Right lobe of liver (tissue), 6 donors: ENCODE measurements at places on chromosomes 3 and 15. TPM values are rescaled to one million over a fixed set of nuclear protein-coding genes. Genes with fewer than 3 reads are reported as not detected.

Gene MGLL
- 168 TPM for total RNA-seq

Gene NR2E3
- total RNA-seq = not detected

Gene AGBL1
- total RNA-seq = not detected

DNA sequence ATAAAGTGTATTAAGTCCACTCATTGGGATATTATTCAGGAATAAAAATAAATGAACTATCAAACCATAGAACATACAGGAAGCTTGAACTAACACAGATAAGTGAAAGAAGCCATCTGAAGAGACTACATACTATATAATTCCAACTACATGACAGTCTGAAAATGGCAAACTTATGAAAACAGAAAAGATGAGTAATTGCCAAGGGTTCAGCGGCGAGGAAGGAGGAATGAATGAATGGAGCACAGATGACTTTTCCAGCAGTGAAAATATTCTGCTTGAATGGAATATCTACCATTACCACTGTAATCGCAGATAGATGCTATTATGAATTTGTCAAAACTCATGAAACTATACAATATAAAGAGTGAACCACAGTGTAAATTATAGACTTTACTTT, 79.7 kb downstream of the PEAK1 start:
- no peak for DNase-seq

GRCh38 chr3:43436507-43437140, 150.3 kb downstream of the SNRK start:
- DNase-seq = no peak

DNA sequence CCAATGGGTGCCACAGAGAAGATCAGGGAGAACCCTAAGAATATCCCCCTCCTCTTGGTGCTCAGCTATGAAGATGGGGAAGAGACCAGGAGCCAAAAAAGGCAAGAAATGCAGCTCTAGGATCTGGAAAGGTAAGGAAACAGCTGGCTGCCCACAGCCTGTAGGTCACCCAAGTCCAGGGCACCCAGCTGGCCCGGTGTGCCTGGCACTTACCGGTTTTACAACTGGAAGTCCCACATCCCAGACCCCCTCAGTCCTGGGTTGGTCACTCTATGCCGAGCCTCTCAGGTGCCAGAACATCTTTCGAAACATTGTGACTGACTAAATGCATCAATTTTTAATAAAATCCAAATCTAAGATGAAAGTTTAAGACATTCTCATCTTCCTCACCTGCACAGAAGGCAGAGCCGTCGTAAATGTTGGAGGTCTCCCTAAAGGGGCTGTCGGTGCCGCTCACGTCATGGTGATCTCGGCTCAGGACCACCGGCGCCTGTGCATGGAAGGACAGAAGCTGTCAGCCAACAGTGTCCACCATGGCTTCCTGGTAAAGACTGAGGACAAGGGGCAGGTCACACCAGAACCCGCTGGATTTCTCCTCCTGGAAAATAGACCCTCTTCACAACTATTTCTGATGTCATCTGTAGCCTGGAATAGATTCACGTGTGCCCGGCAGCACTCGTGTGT, 13.3 kb upstream of the ZXDC start:
- DNase-seq = no peak

- no peak for DNase-seq
These were observed 17.8 kb upstream of the FGF12 start for GRCh38 chr3:192745150-192745549.

DNA sequence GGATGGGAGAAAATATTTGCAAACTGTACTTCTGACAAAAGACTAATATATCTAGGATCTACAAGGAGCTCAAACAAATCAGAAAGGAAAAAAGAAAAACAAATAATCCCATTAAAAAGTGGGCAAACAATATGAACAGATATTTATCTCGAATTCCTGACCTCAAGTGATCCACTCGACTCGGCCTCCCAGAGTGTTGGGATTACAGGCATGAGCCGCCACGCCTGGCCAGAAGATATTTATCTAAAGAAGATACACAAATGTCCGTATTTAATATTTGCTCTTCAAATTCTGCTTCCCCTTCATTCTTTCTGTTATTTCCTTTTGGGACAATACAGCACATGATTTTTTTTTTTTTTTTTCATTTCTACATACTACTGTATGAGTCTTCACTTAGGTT, 151.7 kb upstream of the GRM7 start:
- no peak for DNase-seq

GRCh38 chr3:123708531-123708930, 123.7 kb upstream of the HACD2 start:
- no peak for DNase-seq

DNA sequence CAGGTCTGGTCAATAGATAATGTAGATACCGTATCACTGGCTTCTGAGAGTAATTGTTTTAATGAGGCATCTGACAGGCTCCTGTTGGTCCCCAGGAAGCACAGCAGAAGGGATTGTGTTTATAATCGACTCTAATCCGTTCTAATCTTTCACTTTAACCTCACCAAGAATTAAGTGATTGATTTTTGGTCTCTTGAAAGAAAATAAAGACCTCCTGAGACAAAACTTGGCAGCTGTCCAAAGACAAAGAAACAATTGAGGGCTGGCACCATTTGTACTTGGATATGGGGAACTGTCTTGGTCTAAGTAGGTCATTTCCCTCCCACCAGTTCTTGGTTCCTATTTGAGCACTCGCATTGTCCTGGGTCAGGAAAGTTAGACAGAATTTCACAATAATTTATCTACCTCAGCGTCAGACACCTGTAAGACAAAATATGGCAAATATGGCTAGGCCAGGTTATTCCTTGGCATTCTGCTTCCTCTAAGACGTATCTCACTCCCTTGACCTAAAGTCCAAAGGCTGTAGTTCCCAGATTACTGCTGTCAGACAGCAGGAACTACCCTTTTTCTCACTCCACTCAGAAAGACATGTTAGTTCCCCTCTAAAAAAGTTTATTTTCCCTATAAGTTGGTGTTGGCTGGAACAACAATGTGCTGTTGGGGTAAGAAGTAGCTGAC, 22.7 kb upstream of the CD96 start:
- DNase-seq = no peak

- no peak for DNase-seq
These were observed 31.0 kb downstream of the PLXNA1 start for GRCh38 chr3:127013758-127014535.

DNA sequence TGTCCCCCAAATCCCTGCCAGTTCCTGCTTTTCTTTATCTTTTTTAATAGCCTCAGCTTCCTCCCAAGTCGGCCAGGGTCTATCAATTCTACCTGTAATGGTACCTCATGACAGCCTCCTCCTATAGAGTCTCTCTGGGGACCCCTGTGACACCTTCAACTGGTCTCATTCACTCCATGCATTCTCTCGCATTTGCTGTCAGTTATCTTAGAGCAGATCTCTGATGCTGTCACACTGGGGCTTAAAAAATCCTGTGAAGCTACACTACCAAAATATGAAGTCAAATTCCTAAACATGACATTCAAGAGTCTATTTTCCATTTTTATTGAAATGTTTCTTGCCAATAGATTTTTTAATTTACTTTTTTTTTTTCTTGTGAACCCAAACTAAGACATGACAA, 5.5 kb downstream of the VPS39 start:
- DNase-seq = no peak

DNA sequence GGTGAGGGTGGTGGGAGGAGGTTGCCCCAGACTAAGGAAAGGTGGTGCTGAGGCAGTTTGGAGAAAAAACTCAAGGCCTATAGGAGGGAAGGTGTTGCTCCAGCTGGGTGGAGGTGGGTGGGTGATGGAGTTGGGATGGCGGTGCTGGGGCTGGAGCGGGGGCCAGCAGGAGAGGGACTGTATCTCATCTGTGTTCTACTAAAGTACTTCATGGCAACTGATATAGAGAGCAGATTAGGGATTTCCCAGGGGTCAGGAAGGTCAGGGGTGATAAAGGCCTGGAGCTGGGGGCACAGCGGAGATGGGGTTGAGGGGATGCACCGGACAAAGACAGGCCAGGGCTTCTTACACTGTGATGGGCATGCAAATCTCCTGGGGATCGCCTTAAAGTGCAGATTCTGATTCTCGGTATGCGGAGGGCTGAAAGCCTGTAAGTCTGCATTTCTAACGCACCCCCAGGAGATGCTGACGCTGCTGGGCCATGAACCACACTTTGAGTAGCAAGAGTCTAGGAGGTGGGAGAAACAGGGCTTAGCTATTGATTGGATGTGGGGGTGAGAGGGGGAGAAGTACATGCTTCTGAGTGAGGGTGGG, 4.2 kb downstream of the KLHL40 start:
- DNase-seq = no peak

DNA sequence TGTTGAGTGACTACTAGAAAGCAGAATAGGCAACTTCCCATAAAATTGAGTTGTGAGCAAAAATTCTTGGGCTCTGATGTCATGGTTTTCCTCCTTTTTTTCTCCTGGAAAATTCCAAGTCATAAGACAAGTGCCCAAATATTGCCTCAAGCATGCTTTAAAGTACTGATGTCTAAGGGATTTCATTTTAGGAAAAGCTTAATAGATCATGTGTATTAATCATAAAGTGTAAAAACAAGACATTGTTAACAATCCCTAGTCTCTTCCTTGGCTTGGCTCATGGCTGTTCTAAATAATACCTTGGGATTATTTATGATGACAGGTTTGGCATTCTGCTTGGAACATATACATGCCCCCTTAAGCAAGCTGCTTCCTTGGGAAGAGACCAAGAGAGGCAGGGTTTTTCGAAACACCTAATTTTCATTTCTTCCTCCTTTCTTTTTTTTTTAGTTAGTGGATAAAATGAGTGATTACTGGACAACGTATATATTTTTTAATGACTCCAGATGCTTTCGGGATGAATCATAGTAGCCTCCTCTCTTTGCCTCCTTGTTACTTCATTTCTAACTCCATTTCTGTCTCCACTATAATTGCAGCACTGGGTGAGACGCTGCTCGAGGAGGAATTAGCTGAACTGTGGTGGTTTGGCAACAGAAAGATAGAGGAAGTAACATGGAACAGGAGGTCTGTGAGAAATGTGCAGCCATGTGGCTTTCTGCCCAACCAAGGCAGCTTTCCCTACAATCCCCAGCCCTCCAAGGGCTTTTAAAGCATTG, 104.9 kb downstream of the TPRG1 start:
- DNase-seq = no peak

DNA sequence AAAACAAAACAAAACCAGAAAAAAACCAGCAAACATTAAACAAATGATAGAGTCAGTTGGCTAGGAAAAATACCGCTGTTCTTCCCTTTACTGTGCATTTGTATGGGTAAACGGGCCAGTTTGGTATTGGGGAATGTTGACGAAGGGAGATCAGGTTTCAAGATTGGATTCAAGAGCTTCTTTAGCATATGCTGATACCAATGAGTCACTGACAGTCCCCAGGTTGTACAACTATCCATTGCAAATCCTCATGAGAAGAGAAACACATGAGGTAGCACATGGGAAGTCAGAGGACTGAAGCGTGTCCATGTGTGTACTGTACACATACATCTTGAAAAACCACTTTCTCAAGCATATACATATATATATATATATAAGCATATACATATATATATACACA, 25.6 kb downstream of the TIGIT start:
- no peak for DNase-seq
